CD4-positive, alpha-beta T cell treated with Interleukin-10 for 1 hour (primary cell): ENCODE measurements at places on chromosomes 6 and 20.

GRCh38 chr6:42142118-42142835 lies at the start of gene C6orf132:
TSS of gene C6orf132 (minus strand) at chr6:42142620. CDS start at chr6:42142444, 176 bp downstream.
- no peak for DNase-seq

- DNase-seq: no peak
These were observed 718.9 kb downstream of the EPHA7 start for GRCh38 chr6:92700411-92700810.

DNA sequence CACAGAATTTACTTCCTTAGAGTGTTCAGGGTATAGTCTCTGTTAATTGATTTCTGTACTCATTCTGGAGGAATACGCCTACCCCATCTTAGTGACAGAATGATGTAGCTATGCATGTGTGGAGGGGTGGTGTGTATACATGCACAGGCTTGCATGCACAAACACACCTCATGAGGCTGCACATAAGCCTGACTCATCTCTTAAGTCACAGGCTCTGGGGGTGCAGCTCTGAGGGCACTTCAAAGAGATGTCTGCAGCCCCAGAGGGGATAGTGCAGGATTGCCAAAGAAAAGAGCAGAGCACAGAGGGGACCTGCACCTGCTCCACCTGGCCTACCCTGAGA lies 24.6 kb downstream of the TBX18 start:
- DNase-seq: no peak

DNA sequence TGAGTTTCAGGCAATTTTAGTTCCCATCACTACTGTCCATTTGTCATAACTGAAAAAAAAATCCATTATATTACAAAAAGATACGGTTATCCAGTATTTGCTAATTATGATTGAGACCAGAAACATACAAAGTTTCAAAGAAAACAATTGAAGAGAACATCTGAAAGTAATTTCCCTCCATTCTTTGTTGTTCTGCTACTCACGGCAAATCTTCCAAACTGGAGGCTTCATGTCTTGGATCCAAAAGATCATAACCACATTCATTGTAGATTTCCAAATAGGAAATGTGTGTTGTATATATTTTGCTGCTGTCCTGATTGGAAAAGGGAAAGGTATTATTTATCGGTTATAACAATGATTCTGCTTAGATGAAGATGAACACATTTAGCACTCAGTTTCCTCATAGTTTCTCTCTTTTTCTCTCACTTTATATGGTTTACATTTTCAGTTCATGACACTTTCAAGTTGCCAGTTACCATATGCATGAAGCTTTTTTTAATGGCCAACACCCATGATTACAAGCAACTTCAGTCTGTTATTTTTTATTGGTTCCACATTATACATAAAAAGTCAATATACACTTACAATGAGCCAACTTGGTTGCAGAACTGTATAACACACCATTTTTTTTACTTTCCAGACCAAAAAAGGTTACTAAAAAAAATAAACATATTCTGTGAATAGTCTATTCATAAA lies 90.4 kb downstream of the KIF6 start:
- no peak for DNase-seq

DNA sequence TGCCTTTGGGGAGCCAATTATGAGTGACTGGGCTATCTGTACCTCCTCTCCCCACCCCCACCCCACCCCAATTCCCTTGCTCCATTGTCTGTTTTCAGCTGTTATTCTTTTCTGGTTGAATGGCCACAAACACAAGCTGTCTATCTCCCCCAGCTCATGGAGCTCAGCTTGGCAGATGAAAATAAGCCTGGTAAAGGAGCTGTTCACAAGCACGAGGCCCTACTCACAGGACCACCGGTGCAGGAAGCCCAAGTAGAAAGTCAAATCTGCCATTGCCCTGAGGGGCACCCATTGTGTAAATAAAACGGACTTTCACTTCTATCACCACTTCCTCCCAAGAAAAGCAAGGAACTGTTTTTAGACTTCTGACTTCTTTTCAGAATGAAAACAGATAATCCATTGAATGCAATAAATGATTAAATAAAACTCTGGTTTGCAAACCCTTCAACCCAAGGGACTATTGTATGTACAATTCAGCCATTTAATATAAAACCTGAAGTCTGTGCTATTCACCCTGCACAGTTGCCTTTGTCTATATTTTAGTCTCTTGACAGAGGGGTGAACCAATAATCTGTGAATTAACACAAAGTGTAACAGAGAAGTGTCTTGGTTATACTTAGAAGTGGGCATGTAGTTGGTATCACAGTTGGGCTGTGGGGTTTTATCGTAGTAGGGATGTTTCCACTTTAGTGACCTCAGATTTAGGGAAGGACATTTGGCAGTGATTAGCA lies 27.7 kb downstream of the RIPOR2 start:
- DNase-seq: no peak

- DNase-seq: no peak
These were observed 6.7 kb upstream of the PDSS2 start for GRCh38 chr6:107466062-107466461.

DNA sequence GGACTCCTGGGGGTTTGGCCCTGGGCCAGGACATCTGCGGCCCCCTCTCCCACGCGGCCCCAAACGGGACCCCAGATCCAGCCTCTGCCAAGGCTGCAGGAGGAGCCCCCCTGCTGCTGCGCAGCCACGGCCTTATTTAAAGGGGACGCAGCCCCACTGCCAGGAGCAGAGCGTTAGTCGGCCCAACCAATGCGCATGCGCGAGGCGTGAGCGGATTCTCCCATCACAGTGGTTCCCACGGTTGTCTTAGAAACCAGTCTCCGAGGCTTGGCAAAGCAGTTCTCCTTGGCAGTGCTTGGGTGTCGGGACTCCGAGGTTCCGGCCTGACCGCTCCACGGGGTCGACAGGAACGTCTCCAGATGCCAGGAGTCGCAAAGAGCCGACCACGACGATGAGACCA lies 288.3 kb upstream of the ZNF337 start:
- peak; percentile 50 for DNase-seq
